ENCODE measurements at places on chromosomes 3 and 15.

DNA sequence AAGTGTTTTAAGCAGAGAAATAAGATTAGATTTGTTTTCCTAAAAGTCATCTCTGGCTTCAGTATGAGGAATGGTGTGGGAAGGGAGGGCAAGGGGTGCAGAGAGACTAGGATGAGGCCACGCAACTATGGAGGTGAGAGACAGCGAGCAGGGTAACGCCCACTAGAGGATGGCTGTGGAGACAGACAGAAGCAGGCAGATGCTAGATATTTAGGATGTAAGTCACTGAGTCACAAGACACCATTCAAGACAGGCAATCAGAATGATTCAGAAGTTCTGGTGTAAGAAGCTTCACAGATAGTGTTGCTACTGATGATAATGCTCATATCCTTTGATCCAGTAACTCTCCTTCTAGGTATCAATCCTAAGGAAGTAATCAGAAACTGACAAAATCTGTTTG is 19.1 kb downstream of the HSPBAP1 start:
- no peak for DNase-seq

- DNase-seq = no peak
Measured at GRCh38 chr3:24215502-24215901, 270.4 kb downstream of the NR1D2 start.

DNA sequence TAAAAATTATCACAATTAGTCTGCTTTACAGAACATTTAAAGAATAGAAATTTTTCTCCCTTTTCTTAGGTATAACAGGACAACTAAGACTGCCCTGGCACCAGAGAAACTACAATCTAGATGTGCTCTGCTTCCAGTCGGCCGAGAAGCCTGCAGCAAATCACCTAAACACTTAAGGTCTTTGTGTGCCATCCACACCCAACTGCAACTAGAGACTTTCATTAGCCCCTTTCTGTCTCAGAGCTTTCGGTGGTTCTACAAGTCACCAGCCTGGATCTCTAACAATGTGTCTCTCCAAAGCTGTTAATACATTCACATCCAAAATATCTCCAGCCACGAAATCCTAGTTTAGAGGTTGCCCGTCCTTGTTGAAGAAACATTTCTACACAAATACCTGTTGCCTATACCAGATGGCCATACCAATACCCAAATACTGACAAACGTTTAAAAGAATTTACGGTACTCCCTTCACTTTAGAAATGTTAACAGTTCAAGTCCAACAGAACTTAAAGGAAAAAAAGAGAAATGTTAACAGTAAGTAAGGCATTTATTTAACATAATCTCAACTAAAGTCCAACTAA is 6.7 kb downstream of the PRC1 start:
- no peak for DNase-seq

DNA sequence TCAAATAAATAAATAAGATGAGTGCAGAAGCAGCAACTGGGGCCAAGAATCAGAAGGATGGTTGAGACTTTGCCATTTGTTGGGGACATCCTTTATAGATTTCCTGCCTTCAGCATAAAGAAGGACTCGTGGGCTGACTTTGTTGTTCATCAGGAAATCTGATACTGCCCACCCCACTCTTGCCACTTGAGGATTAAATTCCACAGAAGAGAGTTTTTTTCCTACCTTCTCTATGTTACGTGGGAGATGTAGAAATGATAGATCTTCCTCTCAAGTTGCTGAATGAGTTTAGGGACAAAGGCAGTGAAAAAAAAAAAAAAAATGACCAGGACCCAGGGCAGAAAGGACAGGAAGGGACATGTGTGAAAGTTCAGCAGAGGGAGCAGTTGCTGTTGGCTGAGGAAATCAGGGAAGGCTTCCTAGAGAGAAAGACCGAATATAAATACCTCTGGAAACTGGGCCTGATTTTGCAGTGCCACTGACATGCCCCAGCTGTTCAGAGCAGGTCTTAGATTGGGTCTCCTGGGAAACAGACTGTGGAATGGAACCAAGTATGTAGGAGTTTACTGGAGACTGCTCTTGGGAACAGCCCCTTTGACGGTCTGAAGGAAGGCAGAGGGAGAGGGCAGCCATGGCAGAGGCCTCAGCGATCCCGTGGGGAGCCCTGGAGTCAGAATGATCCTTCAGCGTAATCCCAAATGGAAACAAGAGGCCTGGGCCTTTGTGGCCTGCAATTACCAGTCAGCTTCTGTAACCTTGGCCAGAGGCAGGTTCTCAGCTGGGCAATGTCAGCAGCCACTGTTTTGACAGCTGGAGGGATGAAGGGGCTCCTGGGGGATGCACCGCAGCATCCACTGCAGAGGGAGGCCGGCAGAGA is 50.9 kb downstream of the C3orf20 start:
- DNase-seq = no peak

GRCh38 chr3:134338516-134339261 is 35.6 kb downstream of the AMOTL2 start:
- no peak for DNase-seq

DNA sequence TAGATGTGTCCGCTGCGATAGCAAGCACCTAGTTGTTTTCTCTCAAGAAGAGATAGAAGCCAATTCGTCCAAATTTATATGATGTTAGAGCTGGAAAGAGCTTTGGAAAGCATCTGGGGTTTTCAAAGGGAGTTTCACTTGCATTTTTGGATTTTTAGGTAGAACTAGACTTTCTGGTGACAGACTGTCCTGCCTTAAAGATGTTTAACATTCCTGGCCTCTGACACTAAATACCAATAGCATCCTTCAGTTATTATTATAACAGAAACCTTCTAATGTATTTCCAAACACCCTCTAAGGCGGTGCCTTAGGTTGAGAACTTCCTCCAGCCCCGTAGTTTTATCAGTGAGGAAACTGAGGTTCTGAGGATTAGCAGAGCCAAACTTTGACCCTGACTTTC is 305.3 kb downstream of the SATB1 start:
- DNase-seq = no peak

GRCh38 chr3:144923046-144923775 is 951.6 kb downstream of the DIPK2A start:
- DNase-seq = no peak

GRCh38 chr15:58285921-58286278 is 145.9 kb upstream of the LIPC start:
- no peak for DNase-seq

- no peak for DNase-seq
Measured at GRCh38 chr3:9201266-9201665, 48.2 kb downstream of the SRGAP3 start.

GRCh38 chr3:47283193-47283537 is 421 bp downstream of the KLHL18 start:
- DNase-seq = no peak

DNA sequence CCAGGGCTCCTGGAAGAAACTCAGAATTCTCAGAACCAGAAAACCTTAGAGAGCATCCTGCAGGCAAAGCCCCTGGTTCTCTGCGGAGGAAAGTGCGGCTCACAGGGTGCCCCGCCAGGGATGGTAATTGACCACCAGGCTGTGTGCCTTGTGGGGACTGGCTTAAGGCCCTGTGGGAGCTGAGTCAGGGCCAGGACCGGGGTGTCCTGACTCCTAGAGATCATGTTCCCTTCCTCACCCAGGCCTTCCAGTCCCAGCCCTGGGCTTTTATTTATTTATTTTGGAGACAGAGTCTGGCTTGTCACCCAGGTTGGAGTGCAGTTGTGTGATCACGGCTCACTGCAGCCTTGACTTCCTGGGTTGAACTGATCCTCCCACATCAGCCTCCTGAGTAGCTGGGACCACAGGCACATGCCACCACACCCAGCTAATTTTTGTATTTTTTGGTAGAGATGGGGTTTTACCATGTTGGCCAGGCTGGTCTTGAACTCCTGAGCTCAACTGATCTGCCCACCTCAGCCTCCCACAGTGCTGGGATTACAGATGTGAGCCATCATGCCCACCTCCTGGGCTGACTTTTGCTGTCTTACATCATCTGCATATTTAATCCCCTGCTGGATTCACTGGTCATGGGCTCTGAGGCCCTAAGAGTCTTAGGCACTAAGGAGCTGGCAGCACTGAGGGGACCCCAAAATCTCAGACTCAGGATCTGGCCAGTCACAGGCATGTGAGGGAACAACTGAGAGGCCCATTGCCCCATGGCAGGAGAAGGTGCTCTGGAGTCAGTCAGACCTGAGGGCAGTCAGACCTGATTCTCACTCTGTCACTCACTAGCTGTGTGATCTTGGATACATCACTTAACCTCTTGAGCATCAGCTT is 20.4 kb upstream of the LAMP3 start:
- no peak for DNase-seq

DNA sequence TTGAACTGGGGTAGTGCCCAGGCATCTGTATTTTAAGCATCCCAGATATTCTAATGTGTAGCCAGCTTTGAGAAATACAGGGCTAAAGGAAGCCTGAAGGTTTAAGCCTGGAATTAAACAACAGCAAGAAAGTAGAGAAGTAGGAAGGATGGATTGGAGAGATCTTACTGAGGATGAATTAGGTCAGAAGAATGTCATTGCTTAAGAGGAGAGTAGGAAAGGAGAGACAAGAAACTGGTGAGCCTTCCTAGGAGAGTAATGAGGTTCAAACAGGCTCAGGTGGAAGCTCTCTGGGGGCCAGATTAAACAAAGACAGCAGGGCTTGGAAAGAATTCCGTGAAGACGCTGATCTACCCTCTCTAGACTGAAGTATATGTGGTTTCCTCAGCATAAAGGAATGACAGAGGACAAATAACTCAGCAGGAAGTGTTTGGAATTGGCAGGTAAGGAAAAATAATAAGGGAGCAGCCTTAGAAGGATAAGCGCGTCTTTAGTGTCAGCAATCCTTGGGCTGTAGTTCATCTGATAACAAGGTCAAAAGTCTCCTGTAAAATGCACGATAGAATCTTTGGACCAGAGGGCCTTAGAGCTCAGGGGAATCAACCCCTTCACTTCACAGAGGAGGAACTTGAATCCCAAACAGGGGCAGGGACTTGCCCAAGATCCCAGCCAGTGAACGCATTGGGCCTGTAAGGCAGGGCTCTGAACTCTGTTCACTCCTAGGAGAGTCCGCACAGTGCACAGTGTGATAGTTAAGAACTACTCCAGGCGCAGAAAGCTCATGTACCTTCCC is 90.9 kb downstream of the TP63 start:
- DNase-seq = no peak

GRCh38 chr3:14925729-14926591 is 21.4 kb upstream of the NR2C2 start:
- DNase-seq = peak; percentile 43

DNA sequence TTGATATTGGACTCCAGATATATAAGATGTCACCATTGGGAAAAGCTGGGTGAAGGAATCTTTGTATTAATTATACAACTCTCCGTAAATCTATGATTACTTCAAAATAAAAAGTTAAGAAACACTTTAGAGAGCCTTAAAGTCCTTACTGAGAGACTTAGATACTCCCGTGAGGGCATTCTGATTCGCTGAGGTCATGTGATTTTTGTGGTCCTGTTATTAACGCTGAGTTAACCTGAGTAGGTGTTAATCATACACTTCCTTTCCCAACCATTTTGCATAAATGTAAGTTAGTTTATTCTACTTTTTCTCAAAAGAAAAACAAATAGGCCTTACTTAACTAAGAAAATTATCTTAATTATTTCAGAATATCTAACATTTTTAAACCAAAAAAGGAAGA is 67.1 kb upstream of the LMOD3 start:
- DNase-seq = no peak

- no peak for DNase-seq
Measured at GRCh38 chr3:63992516-63993209, 30.6 kb downstream of the PSMD6 start.

DNA sequence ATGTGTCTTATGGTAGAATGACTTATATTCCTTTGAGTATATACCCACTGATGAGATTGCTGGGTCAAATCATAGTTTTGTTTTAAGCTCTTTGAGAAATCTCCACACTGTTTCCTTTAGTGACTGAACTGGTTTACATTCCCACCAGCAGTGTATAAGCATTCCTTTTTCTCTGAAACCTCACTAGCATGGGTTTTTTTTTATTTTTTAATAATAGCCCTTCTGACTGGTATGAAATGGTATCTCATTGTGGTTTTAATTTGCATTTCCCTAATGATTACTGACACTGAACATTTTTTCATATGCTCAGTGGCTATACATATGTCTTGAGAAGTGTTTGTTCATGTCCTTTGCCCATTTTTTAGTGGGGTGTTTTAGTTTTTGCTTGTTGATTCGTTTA is 494.3 kb downstream of the SQOR start:
- DNase-seq = no peak

DNA sequence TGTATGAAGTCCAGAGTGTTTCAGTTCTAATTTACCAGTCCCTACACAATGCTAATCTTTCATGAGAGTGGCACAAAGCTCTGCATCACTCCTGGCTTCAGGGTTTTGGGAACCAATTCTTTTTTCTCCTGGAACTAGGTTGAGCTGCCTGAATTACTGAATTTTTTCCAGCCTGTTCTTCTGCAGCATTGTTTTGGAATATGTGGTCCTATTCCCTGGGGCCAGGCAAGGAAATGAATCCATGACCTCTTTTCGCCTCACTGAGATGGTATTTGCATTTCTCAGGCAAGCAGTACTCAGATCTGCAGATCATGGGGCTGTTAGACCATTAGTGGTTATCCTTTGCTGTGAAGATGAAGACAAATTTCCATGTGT is 25.6 kb upstream of the GPR171 start:
- no peak for DNase-seq

- no peak for DNase-seq
Measured at GRCh38 chr3:69271098-69271497, 114.8 kb downstream of the FRMD4B start.

GRCh38 chr3:129985113-129985512 is 10.6 kb downstream of the TRH start:
- DNase-seq = no peak

DNA sequence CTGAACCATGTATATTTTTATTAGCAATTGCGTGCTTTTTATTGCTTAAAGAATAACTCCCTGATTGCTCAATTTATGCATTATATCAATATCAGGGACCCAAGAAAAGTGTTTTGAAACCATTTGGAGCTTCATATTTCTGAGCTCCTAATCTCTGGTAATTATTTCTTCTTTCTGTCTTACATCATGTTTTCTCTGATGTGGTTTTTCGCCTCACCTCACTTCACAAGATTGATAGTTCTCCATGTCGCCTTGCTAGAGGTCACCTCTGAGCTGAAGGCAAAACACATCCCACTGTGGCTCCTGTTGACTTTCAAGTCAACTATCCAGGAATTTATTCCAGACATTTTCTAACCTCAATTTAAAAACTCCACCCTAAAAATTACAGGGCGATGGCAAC is 837.4 kb downstream of the CADM2 start:
- DNase-seq = no peak

DNA sequence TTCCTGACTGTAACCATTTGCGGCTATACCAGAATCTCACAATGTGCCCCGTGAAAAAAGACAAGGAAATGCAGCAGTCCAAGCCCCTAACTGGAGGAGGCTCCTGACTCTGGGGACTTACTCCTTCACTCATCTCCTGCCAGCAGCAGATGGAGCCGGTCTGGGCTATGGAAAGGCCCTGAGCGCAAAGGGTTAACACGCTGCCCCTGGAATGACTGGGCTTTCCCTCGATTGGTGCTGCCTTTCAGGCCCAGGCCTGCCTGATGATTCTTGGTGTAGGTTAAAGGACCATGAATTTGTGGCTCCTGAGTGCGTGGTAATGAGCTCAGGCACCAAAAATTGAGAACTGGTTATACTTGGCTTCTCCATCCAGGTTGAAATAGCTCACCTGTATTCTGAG is 42.3 kb upstream of the GALNT15 start:
- no peak for DNase-seq
